ENCODE measurements at places on chromosomes 12 and 14.

DNA sequence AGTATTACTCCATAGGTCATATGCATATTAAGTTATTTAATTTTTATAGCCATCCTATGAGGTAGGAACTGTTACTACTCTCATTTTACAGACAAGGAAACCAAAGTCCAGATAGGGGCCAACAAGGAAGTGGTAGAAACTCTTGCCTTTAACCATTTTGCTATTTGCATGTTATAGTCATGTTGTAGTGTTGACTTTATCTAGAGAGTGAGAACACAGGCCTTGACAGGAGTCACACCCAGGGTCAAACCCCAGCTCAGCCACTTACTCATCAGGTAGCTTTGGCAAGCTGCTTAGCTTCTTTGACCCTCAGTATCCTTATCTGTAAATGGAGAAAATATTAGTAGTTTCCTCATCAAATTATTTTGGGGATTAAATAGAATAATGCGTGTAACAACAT is 156.2 kb downstream of the CAND1 start:
- no peak for DNase-seq

- no peak for DNase-seq
These were observed 58.1 kb upstream of the PLEKHG3 start for GRCh38 chr14:64646103-64646502.

- DNase-seq = no peak
These were observed 136.3 kb downstream of the AEBP2 start for GRCh38 chr12:19575337-19576243.

GRCh38 chr12:81617915-81618314 is 141.2 kb downstream of the PPFIA2 start:
- no peak for DNase-seq

GRCh38 chr12:72207079-72207478 is 65.1 kb upstream of the TRHDE start:
- no peak for DNase-seq

- no peak for DNase-seq
These were observed 463.9 kb downstream of the TMTC2 start for GRCh38 chr12:83150465-83151189.

DNA sequence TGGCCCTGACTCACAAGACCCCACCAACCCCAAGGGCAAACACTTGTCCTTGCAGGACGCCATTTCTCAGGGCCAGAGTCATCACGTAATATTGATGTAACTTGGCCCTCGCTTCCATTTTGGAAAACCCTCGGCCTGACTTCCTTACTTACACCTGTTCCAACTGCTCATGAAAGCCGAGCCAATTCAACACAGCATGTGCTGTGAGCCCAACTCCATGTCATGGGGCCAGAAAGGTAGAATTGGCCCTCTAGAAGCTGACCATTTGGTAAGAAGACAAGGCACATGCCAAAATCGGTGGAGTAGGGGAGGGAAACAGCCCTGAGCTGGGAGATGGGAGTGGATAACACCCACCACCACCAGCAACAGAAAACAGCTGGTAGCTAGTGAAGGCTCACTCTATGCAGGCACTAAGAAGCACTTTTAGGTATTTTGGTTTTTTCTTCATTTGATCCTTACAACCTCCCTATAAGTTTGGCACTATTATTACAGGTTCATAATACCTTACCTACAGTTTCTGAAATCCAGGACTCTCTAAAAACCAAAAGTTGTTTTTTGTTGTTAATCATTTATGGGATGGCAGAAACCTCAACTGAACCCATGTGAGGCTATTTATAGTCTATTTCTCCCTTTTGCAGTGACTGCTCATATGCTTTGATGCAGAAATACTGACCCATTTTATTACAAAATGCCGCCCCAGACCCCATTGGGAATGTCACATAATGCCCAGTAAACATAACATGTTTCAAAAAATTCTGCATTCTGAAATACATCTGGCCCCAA is 6.5 kb downstream of the TTC7B start:
- no peak for DNase-seq

DNA sequence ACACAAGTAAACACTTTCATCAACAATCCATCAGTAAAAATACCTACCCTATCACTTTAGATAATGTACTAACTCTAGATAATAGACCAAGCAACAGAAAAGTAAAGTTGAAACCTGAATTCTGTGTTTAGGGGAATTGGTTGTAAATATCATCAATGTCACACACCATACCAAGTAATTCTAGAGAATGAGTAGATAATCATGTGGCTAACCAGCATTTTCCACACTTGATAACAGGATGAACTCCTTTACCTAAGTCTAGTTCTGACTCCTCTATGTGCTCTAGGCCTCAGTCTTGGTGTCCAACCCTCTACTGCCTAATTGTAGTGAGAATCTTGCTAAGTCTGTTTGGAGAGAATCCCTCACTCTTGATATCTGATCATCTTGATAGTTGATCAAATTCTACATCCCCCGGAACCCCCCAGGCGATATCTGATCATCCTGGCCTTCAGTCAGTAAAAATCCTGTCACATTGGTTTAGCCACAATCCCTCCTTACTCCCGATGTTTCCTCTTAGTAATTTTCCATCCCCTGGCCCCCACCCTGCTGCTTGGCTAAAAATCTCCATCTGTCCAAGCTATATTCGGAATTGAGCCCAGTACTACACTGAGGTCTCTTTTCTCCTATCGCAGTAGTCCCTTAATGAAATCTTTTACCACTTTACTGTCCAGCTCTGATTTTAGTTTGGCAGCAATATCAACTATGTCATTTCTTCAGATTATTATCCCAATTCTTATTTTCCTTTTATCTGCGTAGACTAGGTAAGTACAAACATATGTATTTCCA is 3.4 kb upstream of the SLCO1A2 start:
- DNase-seq = no peak

- DNase-seq = peak; percentile 22
These were observed 102.7 kb downstream of the DACT1 start for GRCh38 chr14:58740379-58740935.

DNA sequence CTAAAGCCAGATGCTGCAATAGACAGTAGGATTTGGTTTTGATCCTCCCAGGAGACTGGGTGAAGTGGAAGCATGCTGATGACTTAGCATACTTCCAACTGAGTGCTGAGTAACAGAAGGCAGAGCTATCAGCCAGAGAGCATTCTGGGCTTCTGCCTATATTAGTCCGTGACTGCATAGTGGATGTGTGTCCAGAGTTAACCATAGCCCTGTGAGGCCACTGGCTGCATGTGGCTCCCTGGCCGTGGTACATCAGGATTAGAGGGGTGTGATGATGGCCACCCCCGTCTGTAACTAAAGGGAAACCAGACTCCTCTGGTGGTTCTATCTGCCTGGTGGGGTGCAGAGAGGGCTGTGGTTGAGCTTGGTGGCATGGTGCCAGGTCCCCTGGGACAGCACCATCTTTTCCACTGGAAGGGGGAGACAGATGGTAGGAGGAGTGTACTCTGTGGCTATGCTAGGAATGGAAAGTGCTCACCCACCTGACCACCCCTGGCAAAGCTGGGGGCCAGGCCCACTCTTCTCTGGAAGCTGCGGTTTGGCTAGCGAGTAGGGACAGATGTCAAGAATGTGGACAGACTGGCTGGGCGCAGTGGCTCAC is 27.4 kb downstream of the ABCD4 start:
- DNase-seq = no peak

DNA sequence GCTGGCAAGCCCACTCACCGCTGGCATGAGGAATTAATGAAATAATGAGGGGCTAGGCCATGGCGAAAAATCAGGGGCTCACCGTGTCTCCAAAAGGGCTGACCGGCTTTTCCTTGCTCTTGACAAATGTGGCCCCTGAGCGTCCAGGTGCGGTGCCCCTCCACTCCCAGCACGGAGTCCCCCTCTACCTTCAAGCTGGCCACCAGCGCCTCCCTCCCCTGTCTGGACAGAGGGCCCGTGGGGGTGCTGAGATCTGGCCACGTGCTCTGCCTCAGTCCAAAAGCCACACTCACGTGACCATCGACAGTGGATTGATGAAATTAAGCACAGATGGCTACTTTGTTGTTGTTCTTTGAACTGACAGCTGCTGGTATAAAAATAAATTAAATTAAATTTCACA is 78.8 kb upstream of the BCL11B start:
- no peak for DNase-seq

DNA sequence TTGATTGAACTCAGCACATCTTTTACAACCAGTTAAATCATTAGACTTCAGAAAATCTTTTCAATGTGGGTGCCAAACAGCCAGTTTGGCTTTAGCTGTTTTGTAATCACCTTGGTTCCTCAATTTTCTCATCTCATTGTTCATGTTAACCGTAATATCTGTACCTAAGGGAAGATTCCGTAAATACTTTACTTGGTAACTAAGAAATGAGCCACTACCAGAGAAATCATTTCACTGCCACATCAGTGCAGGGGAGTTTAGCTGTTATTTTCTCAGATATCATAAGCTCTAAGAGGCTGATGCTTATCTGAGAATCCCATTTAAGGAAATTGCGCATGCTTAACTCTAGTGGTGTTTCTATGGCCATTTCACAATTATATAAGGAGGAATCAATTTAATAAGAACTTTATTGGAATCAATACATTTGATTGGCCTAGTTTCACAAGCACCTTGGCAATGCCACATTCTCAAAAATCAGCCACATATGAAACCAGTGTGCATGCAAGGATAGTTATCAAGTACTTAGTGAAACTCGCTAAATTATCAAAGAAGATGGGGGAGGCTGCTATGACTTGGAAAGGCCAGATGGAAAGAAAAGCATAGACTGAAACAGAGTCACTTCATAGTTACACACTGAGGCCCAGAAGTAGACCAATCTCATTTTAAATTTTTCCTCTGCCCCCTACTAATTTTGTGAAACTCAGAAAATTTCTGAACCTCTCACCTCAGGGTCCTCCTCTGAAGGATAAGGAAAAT is 28.1 kb upstream of the IL22 start:
- DNase-seq = no peak

DNA sequence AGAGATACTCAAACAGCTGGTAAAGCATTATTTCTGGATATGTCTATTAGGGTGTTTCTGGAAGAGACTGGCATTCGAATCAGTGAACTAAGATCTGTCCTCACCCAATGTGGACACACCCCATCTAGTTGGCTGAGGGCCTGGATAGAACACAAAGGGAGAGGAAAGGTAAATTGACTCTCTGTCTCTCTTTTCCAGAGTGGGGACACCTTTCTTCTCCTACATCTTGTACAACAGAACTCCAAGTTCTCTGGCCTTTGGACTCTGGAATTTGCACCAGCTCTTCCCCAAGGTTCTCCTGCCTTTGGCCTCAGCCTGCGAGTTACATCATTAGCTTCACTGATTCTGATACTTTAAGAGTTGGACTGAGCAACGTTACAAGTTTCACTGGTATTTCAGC is 1253.9 kb downstream of the SLC16A7 start:
- no peak for DNase-seq

DNA sequence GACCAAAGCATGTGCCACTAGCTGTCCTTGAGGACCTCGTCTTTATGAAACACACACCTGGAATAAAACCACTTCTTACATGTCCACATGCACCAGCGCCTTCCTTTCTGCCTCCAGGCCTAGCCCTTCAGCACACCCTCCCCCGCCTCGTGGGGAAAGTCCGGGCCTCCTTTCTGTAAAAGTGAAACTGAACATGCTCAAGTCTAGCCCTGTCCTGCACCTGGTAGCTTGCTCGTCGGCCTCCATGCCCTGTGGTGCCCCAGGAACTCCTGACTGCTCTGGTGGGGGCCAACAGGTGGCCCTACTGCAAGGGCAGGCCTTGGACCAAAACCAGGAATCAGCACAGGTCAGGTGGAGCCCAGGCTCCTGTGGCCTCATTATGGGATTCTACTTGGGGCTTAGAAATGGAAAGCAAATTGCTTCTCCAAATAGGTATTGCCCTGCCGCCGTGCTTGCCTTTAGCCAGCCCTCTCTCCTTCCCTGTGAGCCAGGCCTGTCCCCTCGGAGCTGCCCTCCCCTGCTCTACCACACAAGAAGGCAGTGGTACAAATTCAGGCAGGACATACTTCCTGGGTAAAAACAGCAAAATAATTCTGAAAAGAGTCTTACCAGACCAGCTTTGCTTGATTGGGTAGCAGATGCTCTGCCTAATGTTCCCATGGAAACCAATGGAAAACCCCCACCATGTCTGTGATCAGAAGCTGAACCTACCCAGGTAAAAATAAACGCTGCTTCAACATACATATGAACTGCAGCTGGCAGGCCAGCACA is 43.5 kb downstream of the ERH start:
- DNase-seq = peak; percentile 57

GRCh38 chr12:54300732-54301427 is at the start of gene NFE2:
Gene NFE2 (minus strand): TSS chr12:54301015. CDS start chr12:54295248, 5,767 bp downstream.
- DNase-seq = no peak

DNA sequence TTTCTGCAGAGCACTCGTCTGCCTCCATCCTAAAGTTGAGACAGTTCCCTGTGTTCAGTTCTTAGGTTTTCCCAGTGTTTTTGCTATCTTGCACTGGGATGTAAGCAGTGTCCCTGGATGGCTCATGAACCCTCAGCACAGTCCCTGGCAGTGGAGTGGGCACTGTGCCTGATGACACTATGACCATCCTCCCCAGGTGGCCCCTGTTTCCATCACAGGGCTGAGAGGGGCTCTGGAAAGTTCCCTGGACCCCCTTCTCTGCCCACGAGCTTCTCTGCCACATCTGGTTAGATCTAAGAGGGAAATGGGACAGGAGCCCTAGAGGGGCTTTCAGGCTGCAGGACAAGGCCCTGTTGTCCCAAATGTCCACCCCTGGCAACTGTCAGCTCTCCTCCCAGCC is 249.8 kb upstream of the SFSWAP start:
- DNase-seq = no peak

DNA sequence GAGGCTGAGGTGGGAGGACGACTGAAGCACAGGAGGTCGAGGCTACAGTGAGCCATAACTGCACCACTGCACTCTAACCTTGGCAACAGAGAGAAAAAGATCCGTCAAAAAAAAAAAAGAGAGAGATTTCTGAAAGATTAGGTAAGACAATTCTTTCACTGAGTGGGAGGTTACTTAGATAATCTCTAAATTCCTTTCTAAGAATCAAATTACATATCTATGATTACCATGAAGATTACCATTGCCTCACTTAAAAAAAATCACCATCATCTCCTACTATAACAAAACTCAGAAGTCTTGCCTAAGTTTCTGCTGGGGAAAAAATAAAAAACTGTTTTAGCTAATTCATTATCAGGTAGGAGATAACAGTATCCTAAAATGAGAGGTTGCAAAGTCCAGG is 366.7 kb downstream of the DUSP6 start:
- no peak for DNase-seq

GRCh38 chr12:41577995-41578394 is 389.9 kb downstream of the PDZRN4 start:
- DNase-seq = no peak

- DNase-seq = no peak
These were observed 170.7 kb upstream of the CDKN3 start for GRCh38 chr14:54226103-54226502.

DNA sequence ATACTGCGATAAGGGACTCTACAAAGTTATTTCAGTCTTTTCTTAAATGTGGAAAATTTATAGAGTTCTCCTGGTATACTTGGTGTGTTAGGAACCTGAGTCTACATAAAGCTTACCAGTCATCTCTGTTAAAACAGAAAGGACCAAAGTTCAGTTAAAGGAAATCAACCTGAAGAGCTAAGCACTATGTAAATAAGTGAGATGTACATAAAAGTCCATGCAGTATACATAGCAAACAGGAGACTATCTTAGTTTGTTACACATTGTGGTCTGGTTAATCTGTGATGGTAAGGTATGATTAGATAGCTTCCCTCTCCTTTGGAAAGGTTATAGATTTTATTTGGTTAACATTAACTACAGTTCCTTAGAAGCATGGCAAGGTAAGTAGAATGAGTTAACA is 75.9 kb downstream of the ATP2B1 start:
- DNase-seq = no peak

- DNase-seq = no peak
These were observed 17.0 kb downstream of the TMEM63C start for GRCh38 chr14:77198561-77198960.

GRCh38 chr12:104740668-104741067 is 217.4 kb downstream of the SLC41A2 start:
- DNase-seq = no peak

GRCh38 chr12:9851927-9852326 is 17.2 kb downstream of the CLEC2B start:
- no peak for DNase-seq
